Kidney (tissue), 22 donors: ENCODE measurements at places on chromosomes 12 and 14. TPM values are rescaled to one million over a fixed set of nuclear protein-coding genes. Genes with fewer than 3 reads are reported as not detected.
A peak's percentile ranks its signal among the peaks of the same experiment; 100 is the strongest.

DNA sequence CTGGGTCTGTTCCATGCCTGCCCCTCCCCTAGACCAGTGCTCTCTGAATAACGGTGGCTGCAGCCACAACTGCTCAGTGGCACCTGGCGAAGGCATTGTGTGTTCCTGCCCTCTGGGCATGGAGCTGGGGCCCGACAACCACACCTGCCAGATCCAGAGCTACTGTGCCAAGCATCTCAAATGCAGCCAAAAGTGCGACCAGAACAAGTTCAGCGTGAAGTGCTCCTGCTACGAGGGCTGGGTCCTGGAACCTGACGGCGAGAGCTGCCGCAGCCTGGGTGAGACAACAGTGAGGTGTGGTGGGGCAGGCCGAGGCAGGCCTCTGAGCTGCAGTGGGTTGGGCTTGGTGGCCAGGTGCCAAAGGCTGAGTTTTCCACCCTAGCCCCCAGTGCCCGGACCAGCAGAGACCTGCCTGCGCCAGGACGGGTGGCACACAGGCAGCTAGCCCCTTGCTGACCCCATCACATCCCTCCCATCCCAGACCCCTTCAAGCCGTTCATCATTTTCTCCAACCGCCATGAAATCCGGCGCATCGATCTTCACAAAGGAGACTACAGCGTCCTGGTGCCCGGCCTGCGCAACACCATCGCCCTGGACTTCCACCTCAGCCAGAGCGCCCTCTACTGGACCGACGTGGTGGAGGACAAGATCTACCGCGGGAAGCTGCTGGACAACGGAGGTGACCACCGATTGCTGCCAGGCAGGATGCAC lies 28.2 kb upstream of the LRP1-AS start:
- H3K36me3 ChIP-seq: no peaks in the 10 kb centered on the region
- H3K27me3 ChIP-seq: no peaks in the 10 kb centered on the region
- DNase-seq: peak; percentile 56
- no peak overlapping the region for H3K27ac ChIP-seq
- no peaks in the 10 kb centered on the region for H3K4me1 ChIP-seq

DNA sequence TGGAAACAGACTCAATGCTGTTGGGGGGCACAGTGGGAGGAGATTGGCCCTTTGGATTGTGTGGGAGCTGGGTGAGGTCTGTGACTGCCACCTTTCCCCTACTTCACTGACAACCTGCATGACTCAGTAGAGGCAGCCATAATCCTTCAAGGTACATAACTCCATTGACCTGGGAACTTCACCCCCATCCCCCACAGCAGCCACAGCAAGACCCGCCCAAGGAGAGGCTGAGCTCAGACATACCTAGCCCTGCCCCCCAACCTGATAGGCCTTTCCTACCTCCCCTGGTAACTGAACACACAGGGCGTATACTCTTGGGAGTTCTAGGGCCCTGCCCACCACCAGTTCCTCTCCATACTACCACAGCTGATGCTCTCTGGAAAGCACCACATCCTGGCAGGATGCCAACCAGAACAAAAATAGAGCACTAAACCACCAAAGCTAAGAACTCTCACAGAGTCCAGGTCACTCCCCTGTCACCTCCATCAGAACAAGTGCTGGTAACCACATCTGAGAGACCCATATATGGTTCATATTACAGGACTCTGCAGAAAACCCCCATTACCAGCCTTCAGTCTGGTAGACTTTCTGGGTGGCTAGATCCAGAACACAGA lies 703.9 kb downstream of the FSCB start:
- no peak overlapping the region for H3K4me3 ChIP-seq
- no peaks in the 10 kb centered on the region for H3K4me1 ChIP-seq
- H3K27ac ChIP-seq: no peak overlapping the region

- H3K4me1 ChIP-seq: no peaks in the 10 kb centered on the region
- H3K27me3 ChIP-seq: peaks cover 20% of the 10 kb centered on the region
- no peaks in the 10 kb centered on the region for H3K36me3 ChIP-seq
- no peak overlapping the region for H3K4me3 ChIP-seq
Measured at GRCh38 chr12:114420944-114421335, 15.0 kb upstream of the TBX5 start.

The DNAH10 gene
- total RNA-seq: 0.28 TPM

The SERPINA10 gene
- not detected for total RNA-seq

The CCND2 gene
- 94.4 TPM for total RNA-seq

The ASIC1 gene
- 1.6 TPM for total RNA-seq
